ENCODE measurements at places on chromosomes 4 and X. TPM values are rescaled to one million over a fixed set of nuclear protein-coding genes. Genes with fewer than 3 reads are reported as not detected.

CHIC1 gene
- polyA plus RNA-seq, result 3.6 TPM

CLDN34 gene
- 0.30 TPM for polyA plus RNA-seq

OPRPN gene
- not detected for polyA plus RNA-seq

RHOXF2 gene
- polyA plus RNA-seq, result not detected

PNMA5 gene
- polyA plus RNA-seq, result not detected

VSIG1 gene
- polyA plus RNA-seq, result not detected

MTM1 gene
- polyA plus RNA-seq, result 1.1 TPM
